CD4-positive, alpha-beta memory T cell (primary cell): ENCODE measurements at places on chromosomes 2 and 18.
A peak's percentile ranks its signal among the peaks of the same experiment; 100 is the strongest.

GRCh38 chr2:10864251-10864650, 47.5 kb upstream of the KCNF1 start:
- no peak for DNase-seq

DNA sequence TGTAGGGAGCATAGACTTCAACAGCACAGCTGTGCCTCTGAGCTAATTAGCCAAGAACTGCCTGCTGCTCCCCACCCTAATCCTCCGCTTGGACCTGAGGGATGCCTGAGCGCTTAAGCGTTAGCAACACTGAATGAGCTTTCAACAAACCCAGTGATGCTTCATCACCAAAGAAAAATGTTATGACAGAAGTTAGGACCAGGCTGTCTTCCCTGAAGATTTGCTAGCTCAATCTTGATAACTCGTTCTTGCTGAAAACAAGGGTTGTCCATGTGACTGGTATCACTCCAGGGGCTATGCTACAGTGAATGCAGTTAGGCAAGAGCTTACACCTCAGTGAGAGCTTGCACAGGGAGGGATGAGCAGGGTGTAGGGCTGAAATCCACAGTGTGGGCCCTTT, 190.7 kb upstream of the SIX2 start:
- no peak for DNase-seq

DNA sequence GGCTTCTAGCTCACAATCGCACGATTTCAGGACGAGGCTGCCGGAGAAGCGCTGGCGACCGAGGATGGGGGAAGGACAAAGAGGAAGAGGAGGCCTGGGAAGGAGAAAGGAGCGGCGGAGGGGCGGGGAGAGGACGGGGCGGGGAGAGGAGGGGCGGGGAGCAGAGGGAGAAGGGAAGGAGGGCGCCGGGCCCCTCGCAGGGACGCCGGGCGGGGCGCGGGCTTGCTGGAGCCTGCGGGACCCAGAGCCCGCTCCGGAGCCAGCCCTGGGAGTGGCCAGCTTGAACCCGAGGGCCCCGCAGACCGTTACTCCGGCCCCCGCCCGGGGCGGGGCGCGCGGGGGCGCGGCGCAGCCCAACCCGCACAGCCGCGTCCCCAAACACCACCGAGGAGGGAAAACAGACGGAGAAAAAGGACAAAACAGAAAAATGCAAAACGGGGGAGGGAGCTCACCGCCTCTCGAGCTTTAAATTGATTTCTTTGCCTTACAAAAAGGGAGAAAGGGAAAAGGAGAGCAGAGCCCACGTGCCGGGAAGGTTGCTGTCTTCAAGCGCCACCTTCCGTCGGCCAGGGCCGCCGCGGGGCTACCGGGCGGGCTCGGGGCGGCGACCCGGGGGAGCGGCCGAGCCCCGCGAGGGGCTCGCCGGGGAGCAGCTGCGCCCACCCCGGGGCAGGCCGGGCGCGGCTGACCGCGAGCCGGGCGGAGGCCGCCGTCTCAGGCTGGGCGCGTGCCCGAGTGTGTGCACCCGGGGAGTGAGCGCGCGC, 781 bp upstream of the SOX11 start:
- DNase-seq = no peak

DNA sequence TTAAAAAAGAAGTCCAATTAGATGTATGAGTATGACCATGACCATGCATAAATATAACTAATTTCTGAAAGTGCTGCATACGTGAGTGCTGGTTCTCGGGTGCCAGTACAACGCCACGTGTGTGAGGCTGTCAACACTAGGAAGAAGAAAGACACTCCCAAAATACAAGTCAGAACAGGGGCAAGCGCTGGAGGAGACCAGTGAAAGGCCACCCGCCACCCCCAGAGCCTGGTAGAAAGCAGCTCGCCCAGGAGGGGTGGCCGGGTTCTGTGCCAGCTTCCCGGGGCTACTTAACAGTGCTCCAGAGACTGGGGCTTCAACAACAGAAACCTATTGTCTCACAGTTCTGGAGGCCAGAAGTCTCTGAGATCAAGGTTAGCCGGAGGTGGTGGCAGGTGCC, 147.6 kb downstream of the RTP5 start:
- DNase-seq = no peak

GRCh38 chr2:15943378-15944280, 3.3 kb downstream of the MYCN start:
- no peak for DNase-seq

DNA sequence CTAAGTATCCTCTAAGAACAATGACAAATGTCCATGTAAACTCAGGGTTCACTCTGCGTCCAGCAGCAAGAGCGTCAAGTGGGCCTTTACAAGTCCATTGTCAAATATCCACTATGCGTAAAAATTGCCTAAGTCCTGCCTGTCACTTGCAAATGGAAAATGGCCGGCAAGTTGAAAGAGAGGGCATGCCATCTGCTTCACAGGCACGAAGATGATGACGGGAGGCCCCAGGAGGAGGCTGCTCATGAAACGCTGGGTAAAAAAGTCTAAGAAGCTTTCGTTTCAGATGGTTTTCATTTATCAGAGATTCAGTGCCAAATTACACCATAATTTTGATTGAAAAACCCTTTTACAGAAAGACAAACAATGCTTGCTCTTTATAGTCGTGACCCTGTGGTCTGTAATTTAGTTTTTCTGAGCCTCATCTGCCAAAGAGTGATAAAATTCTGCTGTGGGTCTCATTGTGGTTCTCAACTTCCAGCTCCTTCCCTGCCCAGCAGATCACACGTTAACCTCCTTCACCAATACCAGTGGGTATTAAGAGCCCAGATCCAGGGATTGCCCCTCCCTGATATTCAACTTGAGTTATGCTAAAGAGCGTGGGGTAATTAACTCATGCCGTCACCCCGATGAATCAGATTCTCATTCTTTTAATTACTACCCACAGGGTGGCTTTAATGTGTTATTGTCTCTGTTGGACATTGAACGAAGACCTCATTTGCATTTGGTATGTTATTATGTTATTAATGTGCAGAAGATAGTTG, 160.2 kb upstream of the ALKAL2 start:
- DNase-seq = no peak

GRCh38 chr2:129975016-129975774, 4.3 kb upstream of the RAB6C start:
- no peak for DNase-seq

DNA sequence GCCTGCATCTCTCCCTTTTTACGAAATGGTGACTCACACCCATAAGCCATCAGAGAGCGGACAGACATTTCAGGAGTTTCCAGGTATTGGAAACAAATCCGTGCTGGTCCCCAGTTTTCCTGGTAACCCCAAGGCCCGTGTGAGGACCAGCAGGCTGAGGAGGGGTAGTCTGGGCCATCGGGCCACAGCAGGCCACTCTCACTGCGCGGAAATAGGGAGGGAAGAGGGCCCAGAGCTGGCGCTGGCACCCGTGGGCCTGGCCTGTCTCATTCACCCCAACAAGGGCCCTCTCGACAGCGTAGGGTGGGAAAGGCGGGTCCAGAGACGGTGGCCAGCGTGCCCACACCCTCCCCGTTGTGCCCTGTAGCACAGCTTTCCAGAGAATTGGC, 13.7 kb upstream of the FAHD2A start:
- DNase-seq = no peak

- DNase-seq = peak; percentile 68
Observed at GRCh38 chr18:79395761-79396404, at the start of gene NFATC1. Gene NFATC1 (plus strand): TSS chr18:79395930. CDS start chr18:79396225, 295 bp downstream.

GRCh38 chr2:72934683-72935610, 17.6 kb downstream of the EMX1 start:
- DNase-seq = no peak

GRCh38 chr2:105999211-105999989, 194.7 kb downstream of the UXS1 start:
- DNase-seq = no peak

GRCh38 chr18:48399303-48400075, 9.7 kb downstream of the ZBTB7C start:
- DNase-seq = no peak

DNA sequence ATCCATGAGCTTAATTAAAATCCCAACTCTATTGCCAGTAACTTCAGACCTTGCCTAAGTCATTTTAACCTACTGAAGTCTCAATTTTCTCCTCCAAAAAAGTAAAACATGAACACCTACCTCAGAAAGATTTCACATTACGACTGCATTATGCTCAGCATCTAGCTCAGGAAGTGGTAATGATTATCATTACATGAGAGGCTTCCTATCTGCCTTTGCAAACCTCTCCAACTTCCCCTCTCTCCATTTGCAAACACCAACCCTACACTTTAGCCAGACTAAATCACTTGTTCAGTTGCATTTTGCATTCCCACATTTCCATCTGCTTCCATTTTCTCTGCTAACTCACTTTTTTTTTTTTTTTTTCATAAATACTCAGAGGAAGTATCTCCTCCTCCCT, 6.8 kb downstream of the SLC38A11 start:
- DNase-seq = no peak

DNA sequence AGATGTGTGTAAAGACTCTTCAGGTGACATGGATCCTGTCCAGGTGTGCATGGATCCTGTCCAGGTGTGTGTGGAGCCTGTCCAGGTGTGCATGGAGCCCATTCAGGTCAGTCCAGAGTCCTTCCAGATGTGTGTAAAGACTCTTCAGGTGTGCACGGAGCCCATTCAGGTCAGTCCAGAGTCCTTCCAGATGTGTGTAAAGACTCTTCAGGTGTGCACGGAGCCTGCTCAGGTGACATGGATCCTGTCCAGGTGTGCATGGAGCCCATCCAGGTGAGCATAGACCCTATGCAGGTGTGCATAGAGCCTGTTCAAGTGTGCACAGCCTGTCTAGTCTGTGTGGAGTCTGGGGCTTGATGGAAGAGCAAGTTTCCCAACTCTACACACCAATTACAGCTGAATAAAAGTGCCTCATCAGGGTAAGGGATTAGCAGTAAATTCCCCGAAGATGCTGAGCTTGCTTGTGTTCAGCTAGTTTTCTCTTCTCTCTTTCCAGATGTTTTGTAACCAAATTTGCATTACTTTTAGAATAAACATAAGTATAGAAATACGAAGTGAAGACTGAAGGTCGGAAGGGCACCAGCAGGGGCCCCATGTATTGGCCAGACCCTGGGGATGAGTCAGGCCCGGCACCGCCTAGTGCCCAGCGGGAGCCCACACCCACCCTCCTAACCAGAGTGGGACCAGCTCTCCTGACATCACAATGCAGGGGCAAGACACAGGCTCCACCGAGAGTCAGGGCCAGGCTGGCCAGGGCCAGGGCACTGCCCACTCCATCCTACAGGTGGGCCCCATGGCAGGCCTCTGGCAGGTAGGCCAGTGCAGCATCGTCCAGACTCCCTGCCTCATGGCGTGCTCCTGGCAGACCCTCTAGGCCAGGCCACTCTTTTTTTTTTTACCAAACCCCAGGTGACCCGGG, 38.6 kb upstream of the GPC1 start:
- no peak for DNase-seq

DNA sequence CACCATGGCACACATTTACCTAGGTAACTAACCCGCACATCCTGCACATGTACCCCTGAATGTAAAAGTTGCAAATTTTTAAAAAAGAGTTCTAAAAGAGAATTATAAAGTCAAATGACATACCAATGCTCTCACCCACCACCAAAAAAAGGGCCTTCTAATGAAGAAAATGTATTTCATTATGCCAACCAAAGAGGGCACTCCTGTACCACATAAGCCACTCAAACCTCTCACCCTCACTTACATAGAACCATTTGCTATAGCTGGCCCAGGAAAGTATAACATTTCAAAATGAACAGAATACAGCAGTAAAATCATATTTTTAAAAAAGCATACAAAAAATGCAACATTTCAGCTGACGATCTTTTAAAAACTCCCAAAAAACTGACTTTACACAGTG, 241.5 kb upstream of the PKDCC start:
- no peak for DNase-seq

- no peak for DNase-seq
Observed at GRCh38 chr18:52730972-52731619, 391.1 kb downstream of the DCC start.

GRCh38 chr2:156476021-156476849, 40.1 kb downstream of the GPD2 start:
- DNase-seq = no peak

DNA sequence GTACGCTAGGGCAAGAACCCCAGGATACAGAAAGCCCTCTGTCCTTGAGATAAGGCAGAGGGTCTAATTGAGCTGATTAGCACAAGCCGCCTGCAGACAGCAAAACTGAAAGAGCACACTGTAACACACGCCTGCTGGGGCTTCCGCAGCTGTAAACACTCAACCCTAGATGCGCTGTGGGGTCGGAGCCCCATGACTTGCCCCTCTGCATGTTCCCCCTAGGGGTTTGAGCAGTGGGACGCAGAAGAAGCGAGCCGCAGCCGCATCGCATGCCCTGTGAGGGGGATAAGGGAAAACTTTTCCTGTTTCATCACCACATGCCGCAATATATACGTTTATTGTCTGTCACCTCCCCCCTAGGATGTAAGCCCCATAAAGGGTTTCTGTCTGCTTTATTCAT, 384.6 kb downstream of the PLCL1 start:
- DNase-seq = no peak

GRCh38 chr18:52046842-52047241, 293.2 kb upstream of the DCC start:
- no peak for DNase-seq

DNA sequence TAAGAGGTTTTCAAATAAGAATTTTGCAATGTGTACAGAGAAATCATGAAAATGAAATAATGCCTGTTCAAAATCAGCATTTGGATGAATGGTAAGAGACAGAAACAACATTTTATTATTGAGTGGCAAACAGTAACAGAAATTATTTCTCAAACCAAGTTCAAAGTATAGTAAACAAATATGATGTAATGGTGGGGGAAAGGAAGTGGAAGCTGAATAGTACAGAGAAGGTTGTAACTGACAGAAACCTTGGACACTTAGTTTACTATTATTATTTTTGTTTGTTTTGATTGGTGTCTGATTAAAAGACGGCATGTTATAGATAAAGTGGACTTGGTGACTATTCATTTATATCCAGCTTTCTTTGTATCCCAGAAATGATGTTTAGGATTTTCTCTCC, 1637.4 kb upstream of the ACVR2A start:
- no peak for DNase-seq

- no peak for DNase-seq
Observed at GRCh38 chr2:58918141-58918540, 677.0 kb upstream of the FANCL start.

- no peak for DNase-seq
Observed at GRCh38 chr2:42309366-42309765, 51.7 kb downstream of the COX7A2L start.

DNA sequence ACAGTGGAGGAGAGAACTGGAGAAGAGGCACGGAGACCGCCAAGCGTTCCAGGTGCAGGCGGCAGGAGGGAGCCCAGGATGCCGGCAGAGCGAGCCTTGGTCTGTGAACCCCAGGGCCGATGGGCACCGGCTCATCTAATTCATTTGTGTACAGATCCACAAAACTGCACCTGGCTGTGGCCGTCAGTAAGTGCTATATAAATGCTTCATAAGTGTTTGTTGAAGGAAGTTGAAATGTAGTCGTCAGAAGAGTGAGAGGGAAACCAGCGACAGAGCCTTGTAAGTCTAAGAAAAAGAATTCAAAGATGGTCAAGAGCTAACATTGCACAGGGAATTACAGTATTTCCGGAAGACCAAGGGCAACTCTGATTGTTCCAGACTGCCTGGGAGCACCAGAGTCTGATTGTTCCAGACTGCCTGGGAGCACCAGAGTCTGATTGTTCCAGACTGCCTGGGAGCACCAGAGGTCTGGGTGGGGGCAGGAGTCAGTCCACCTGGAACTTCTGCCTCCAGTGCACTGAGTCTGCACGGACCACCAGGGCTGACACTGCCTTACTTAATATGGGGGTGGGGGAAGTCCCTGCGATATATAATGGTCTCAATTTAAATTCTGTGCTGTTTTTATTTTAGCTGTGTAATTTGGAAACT, 112.3 kb downstream of the BCL2 start:
- DNase-seq = no peak

- DNase-seq = no peak
Observed at GRCh38 chr2:110883406-110883805, 151.0 kb downstream of the ACOXL start.

- DNase-seq = no peak
Observed at GRCh38 chr2:232372231-232373208, 6.0 kb upstream of the ALPP start.
